ENCODE measurements at places on chromosomes 13 and 19.

GRCh38 chr13:28349371-28349770, 145.6 kb downstream of the FLT1 start:
- no peak for DNase-seq

- peak; percentile 65 for DNase-seq
Observed at GRCh38 chr19:1324806-1325567, 39.3 kb downstream of the EFNA2 start.

DNA sequence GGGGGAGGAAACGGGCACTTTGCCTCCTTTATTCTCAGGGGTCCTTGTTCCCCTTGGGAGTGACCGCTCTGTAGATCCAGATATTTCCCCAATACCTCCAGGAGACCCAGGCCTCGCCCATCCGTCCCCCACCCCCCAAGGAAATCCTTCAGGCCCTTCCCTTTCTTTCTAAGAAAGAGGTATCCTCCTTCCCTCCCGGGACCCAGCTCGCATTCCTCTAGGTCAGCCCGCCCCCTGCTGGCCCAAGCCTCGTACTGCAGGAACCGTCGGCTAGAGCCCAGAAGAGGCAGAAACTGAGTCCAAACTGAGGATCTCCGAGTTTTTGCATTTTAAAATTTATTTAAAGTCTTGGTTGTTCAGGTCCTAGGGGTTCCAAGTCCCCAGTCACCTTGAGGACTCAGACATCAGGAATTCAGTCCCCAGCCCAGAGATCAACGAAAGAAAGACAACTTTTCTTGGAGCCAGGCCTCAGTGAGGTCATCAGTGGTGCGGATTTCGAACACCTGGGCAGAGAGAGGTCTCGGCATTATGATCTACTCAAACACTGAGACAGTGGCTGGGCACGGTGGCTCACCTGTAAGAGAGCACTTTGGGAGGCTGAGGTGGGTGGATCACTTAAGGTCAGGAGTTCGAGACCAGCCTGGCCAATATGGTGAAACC, 7.5 kb upstream of the LRFN1 start:
- DNase-seq = peak; percentile 77

GRCh38 chr19:6470173-6470572, 6.1 kb downstream of the CRB3 start:
- DNase-seq = no peak

DNA sequence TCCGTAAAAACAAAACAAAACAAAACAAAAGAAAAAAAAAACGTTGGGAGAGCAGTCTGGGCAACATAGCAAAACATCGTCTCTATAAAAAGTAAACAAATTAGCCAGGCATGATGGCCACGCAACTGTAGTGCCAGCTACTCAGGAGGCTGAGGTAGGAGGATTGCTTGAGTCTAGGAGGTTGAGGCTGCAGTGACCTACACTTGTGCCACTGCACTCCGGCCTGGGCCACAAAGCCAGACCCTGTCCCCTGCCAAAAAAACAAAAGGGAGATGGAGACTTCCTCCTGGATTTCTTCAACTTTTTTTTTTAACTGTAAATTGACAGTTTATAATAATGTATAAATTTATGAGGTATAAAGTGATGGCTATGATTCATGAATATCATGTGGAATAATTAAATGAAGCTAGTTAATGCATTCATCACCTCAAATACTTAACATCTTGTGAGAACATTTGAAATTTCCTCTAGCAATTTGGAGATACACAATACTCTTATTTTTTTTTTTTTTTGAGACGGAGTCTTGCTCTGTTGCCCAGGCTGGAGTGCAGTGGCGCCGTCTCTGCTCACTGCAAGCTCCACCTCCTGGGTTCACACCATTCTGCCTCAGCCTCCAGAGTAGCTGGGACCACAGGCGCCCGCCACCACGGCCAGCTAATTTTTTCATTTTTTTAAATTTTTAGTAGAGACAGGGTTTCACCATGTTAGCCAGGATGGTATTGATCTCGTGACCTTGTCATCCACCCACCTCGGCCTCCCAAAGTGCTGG, 1.9 kb downstream of the PDCD2L start:
- DNase-seq = no peak

DNA sequence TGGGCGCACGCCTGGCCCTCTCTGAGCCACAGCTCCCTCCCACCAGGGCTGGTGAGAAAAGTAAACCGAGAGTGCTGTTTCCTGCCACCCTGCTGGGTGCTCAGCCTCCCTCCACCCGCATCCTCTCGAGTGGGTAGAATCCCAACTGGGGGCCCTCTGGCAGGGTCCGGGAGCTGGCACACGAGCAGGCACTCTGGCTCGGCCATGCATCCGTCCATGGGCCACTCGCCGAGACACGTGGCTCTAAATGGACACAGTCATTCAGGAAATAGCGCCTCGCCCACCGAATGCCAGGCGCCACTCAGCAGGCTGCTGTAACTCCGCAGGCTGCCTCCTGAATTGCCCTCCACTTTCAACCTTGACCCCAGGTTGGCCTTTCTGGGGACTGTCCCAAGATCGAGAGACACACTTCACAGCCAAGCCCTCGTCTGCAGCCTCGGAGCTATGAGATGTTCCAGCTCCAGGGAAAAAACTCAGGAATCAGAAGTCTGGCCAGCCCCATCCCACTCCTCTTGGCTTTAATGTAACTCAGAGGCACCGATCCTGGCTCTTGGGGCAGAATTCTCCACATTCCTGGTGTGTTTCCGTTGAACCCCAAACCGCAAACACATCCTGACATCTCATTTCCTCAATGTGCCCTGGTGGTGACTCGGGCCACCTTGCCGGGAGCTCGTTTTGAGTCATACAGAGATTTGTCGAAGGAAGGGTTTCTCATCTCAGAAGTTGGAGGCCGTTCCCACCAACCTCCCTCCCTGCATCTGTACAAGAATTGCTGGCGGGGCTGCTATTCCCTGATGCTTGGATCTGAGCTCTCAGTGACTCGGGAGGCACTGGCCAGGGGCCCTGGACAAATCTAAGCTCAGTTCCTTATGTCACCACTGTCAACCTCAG, 14.1 kb downstream of the KLF2 start:
- DNase-seq = peak; percentile 64

DNA sequence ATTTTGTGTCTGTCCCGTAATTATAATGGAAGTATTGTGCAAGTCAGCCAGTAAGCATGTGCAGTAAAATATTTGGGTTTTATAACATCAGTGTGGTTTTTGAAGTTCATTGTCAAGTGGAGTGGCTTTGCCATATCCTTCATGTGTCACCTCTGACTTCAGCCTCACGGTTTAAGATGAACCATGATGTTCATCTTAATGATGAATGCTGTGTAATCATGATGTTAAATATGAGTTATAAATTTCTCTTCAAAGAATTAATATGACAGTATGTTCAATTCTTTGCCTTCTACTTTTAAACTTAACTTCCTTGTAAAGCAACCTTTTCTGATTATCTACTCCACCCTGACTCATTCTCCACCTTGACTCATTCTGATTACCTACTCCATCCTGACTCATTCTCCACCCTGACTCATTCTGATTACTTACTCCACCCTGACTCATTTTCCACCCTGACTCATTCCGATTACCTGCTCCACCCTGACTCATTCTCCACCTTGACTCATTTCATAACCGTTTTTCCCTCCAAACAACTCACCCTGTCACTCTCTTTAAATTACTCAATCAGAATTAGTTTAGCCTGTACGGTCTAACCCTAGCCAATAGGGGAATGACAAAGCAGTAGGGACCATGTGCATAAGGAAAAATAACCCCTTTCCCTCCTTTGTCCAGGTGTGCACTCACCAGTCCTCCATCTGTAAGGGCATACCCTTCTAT, 50.3 kb upstream of the ANKRD10 start:
- peak; percentile 69 for DNase-seq

DNA sequence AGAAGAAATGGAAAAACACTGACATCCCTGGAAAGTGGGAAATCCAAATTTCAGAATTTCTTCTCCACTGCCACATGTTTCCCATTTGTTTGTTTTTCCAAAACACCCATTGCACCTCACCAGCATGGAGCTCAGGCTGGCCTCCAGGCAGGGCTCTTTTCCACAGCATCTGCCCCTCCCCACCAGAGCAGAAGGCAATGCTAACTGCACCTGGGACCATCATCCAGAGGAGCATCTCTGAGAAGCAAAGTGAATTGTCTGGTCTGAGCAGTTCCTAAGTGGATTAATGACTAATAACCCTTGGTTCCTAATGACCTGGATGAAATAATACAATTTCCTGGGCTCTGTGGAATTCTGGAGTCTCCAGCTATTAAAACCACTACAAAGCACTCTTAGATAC, 8.8 kb upstream of the CYSLTR2 start:
- no peak for DNase-seq

DNA sequence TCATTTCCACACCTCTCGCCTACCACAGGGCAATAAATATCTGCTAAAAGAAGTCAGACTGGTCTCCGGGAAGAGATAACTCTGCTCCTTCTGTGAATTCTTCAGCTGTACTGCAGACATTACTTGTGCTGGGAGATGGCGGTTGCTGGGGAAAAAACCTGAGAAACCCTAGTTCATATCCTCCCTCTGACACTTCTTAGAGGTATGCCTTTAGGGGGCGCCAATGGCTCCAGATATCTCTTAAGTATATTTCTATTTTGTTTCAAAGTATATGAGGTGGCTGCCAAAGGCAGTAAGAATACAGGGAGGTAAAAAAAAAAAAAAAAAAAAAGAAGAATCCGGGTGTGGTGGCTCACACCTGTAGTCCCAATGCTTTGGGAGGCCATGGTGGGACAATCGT, 175.2 kb downstream of the PAN3 start:
- DNase-seq = no peak

- DNase-seq = peak; percentile 51
Observed at GRCh38 chr13:75357576-75358289, 124.2 kb downstream of the TBC1D4 start.

DNA sequence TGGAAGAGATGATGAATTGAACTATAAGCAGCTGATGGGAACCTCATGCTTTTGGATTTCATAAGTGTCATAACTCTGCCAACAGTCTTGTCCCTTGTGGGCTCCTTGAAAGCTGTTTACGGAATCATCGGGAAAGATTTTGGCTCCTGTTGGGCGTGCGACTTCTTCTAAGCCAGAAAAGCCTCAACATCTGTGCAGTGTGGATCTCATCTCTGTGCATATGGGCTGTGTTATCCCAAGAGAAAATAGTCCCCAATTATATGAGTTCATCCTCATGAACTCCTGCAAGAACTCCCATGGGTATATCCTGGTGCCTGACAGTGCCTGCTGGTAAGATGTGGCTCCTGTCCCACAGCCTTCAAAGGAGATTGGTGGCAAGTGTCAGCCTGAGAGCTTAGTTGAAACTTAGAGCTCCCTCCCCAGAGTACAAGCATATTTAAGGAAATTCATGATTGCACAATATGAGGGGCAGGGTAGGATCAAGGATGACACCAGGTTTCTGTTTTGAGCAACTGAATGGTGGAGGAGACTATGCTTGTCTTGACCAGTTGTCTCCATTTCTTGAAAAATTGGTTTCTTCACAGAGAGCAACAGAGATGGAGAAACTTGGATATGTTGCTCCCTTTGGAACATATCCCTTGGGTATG, 243.5 kb downstream of the ITGBL1 start:
- no peak for DNase-seq

DNA sequence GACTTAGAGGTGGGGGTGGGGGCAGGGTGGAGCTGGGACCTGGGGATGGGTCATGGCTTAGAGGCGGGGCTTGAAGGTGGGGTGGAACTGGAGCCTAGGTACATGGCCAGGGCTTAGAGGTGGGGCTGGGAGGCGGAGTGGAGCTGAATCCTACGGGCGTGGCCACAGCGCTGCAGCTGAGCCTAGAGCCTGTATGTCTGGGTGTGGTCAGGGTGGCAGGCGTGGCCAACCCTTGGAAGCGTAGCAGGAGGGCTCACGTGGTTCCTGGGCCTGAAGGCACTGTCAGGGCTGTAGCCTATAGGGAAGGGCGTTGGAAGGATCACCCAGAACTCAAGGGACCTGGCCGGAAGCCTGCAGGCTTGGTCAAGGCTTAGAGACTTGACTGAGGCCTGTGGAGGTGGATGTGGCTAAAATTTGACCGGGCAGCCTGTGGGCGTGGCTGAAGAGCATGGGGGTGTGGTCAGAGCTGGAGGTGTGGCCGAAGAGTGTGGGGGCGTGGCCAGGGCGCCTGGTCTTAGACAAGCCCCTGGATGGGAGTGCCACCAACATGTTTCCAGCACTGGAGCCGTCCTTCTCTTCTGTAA, 24.3 kb downstream of the COLGALT1 start:
- DNase-seq = peak; percentile 93

GRCh38 chr13:101397742-101398141, 18.6 kb downstream of the NALCN start:
- peak; percentile 81 for DNase-seq

DNA sequence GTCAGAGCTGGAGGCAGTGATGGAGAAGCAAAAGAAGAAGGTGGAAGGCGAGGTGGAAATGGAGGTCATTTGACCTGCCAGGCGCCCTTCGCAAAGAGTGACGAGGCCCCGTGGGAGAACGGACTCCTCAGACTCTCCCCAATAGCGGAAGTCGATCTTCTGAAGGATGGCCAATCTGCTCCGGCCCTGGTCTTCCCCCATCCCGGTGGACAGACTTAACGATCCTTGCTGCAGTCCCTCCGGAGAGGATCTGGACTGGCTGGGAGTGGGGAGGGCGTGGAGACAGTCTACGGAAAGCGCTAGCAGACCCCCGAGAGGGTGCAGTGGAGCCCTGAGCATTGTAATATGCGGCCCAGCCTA, 11.9 kb downstream of the EPS8L1 start:
- no peak for DNase-seq

- DNase-seq = no peak
Observed at GRCh38 chr13:33757713-33758112, 60.2 kb upstream of the RFC3 start.

GRCh38 chr19:35641515-35642151, at the start of gene ETV2:
Gene ETV2, plus strand, starts transcription at chr19:35641745. Its CDS starts 716 bp downstream, at chr19:35642461.
- DNase-seq = no peak

- no peak for DNase-seq
Observed at GRCh38 chr13:21006141-21007005, 55.0 kb downstream of the LATS2 start.

- DNase-seq = no peak
Observed at GRCh38 chr13:66781241-66781640, 448.9 kb downstream of the PCDH9 start.

GRCh38 chr19:1070576-1070930, 3.6 kb downstream of the ARHGAP45 start:
- DNase-seq = no peak

- DNase-seq = no peak
Observed at GRCh38 chr13:84208246-84208910, 326.1 kb upstream of the SLITRK1 start.

DNA sequence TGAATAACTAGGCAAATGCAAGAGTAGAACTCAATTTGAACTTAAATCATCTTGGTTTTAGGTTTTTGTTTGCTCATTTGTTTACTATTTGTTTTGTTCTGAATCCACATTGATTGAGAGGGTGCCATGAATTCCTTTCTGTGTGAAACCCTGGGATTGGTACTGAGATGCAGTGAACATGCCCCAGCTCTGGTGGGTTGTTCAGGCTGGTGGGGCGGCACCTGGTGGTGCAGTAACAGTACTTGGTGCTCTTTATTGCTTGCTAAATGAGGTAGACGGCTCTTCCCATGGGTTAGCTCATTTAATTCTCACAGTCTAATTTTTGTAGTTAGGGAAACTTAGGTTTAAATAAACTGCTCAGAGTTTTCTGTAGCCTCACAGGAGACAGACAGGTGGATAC, 48.4 kb downstream of the WASF3 start:
- no peak for DNase-seq

- DNase-seq = peak; percentile 8
Observed at GRCh38 chr13:21709697-21710096, 38.8 kb downstream of the FGF9 start.
